ENCODE measurements at places on chromosomes 13 and 19.

DNA sequence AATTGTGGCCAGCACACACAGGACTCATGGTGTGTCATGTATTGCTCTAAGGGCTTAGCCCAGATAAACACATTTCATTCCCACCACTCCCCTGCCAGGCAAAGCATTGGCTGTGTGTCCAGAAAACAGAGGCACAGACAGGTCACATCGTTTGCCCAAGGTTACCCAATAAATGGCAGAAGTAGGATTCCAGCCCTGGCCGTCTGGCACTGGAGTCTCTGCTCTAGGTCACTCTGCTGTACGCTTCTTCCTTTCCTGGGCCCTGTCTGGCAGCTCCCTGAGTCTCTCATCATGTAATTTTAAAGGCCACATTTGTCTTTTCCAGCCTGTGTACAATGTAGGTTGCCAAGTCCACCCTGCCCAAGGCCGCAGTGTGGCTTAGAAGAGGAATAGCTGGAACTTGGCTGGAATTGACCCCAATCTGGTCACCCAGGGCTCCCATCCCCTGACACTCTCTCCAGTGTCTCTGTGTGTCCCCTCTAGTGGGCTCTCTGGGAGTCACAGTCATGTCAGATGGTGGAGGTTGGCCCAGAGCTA lies 264.5 kb upstream of the TSHZ3 start:
- no peak for DNase-seq

GRCh38 chr13:110150384-110151101 lies 156.4 kb downstream of the COL4A1 start:
- peak; percentile 62 for DNase-seq

- no peak for DNase-seq
These were observed 362.5 kb downstream of the TDRD3 start for GRCh38 chr13:60759499-60759898.

DNA sequence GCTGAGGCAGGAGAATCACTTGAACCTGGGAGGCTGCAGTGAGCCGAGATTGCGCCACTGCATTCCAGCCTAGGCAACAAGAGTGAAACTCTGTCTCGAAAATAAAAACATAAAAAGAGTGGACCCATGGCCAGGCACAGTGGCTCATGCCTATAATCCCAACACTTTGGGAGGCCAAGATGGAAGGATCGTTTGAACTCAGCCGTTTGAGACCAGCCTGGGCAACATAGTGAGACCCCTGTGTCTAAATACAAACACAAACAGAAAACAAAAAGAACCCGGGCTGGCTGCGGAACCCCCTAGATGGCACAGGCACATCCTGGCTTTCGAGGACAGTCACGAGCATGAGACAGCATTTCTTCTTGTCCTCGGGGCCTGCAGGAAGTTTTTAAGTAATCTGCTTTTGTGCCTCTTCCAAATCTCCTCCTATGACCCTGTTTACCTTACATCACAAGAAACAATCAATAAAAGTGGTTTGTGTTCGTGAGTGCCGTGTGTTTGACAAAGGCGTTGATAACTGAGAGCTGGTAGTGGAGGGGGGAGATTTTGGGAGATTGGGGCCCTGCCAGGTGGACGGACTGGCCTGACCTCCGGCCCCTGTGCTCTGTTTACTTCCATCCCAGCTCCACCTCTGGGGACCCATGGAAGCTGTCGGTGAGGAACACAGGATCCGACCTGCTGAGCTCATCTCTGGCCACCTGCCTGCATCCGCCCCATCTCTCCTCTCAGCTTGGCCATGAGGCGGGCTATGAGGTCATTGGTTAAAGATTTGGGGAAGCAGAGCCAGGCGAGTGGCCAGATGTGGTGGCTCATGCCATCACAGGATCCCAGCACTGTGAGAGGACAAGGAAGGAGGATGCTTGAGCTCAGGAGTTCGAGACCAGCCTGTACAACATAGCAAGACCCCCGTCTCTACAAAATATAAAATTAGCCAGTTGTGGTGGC lies 5.9 kb upstream of the GDF15 start:
- DNase-seq: peak; percentile 96

DNA sequence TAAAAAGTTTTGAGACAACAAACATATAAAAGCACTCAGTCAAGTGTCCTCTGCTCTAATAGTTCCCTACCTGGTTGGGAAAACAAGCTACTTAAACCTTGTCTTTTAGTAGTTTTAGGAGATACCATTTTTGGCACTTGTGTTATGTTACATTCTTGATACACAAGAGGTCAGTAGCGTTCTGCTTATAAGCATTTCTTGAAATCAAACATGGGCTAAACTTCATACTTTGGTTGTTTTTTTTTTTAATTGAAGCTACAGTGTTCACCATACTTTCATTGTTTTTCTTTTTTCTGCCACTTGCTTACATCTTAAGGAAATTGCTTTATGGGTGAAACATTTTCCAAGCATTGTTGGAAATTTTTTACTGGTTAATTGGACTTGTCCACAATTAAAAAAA lies 12.9 kb downstream of the NHLRC3 start:
- peak; percentile 50 for DNase-seq

GRCh38 chr13:71493189-71493588 lies 373.8 kb downstream of the DACH1 start:
- DNase-seq: no peak

DNA sequence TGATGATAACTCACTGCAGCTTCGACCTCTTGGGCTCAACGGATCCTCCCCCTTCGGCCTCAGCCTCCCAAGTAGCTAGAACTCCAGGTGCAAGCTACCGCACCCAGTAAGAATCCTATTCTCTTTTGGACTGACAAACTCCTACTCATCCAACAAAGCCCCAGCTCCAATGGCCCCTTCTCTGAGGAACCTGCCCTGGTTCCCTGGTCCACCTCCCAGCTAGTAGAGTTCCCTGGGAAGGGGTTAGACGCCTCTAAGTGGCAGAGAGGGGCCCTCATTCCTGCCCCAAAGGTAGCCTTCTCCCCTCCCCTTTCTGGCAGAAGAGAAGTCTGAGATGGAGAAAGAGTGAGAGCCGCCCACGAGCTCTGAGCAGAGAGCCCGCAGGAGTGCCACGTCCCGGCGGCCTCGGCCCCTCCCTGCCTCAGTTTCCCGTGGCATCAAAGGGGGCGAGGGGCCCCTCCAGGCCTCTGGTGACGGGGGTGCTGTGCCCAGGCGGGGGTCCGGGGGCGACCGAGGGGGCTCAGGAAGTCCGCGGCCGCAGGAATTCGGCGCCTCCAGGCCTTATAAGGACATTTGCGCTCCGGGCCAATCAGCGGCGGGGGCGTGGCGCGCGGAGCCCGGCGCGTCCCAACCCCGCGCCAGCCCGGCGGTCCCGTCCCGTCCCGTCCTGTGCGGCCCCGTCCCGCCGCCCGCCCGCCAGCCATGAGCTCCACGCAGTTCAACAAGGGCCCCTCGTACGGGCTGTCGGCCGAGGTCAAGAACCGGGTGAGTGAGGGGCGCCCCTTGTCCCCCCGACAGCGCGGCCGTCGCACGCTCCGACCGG lies at the start of gene CNN2:
CNN2 (plus strand) TSS at position 649 of the 823 bp plus-strand sequence; CDS start at position 703, 54 bp downstream.
- DNase-seq: peak; percentile 67

GRCh38 chr19:18940769-18941627 lies at the start of gene HOMER3:
Gene HOMER3, minus strand, starts transcription at chr19:18941217. Its CDS starts 2,235 bp downstream, at chr19:18938982.
- peak; percentile 39 for DNase-seq

DNA sequence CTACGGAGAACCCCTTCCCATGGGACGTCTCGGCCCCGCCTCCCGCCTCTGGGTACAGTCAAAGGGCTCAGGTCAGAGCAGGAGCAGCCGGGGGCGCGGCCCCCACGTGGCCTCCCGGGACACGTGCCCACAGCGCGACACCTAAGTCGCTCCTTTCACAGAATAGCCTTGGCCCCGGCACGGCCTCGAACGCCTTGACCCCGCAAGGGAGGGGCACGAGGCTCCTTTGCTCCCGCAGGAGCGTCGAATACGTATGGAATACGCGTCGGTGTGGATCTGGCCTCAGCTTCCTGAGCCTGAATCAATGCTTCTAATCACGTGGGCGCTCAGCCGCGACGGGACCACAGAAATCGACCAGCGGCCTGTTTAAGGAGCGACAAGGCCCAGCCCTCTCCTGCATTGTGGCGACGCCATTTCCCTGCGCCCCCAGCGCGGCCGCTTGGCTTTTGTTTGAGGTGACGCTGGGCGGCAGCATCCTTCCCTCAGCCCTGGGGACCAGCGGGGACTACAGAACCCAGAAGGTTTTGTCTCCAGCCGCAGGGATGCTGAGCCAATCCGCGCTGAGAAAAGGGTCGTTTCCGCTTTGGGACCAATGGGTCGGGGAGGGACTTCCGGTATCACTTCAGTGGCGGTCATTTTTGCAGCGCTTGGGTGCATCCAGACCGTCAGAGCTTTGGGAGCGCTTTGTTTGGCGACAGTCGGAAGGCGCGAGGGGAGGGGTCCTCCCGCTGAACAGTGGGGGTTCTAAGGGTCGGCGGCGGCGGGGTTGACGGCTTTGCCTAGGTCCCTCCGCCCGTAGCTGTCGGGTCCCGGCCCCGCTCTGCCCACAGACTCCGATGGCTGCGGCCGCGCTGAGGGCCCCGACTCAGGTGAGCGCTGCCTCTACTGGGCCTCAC lies at the start of gene ZIK1:
ZIK1 (plus strand) TSS at position 625 of the 896 bp plus-strand sequence; CDS start at position 837, 212 bp downstream.
- DNase-seq: peak; percentile 92
